ENCODE measurements at places on chromosomes 5 and 9. TPM values are rescaled to one million over a fixed set of nuclear protein-coding genes. Genes with fewer than 3 reads are reported as not detected.

Gene TRMO
- 18.4 TPM for total RNA-seq

Gene ANKRD31
- 0.02 TPM for total RNA-seq

Gene PRUNE2
- total RNA-seq: 7.2 TPM

Gene TRPM3
- total RNA-seq: not detected

Gene PRLR
- total RNA-seq: 0.96 TPM

Gene PRELID2
- 15.5 TPM for total RNA-seq

Gene ACSL6
- not detected for total RNA-seq

Gene TRIM52
- total RNA-seq: 2.2 TPM

Gene PCDHAC1
- 0.25 TPM for total RNA-seq

Gene GMCL2
- not detected for total RNA-seq

Gene SPINK9
- not detected for total RNA-seq

Gene ANKRD20A1
- total RNA-seq: not detected

Gene TICAM2
- 16.0 TPM for total RNA-seq

Gene ZNF879
- 0.47 TPM for total RNA-seq

Gene CNTNAP3
- total RNA-seq: 0.05 TPM

Gene TTC39B
- 7.5 TPM for total RNA-seq

Gene TNC
- 151 TPM for total RNA-seq

- DNase-seq: no peak
These were observed 106.0 kb downstream of the CD180 start for GRCh38 chr5:67090593-67090992.

DNA sequence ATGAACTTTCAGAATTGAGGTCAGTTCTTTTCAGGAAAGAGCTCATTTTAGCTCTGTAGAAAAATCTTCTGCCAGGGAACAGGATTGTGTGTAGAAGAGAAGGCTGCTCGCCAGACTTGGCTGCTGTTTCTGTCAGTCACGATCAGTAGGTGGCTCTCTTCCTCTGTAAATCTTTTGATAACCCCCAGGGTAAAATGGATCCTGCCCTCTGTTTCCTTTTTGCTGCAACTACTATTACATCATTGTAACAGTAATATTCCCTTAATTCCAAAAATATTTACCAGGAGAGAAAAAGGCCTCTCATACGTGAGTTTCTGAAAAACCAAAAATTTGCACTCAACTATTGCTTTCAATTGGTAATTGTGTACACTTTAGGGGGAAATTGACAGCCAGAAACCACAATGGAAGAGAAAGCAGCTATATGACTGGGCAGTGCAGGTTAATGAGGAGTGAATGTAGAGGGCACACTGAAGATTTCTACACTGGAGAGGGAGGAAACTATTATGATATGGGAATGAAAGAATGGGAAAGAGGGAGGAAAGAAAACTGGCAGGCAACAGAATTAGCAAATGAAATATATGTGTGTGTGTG, 12.3 kb downstream of the IFNA21 start:
- peak; percentile 60 for DNase-seq

DNA sequence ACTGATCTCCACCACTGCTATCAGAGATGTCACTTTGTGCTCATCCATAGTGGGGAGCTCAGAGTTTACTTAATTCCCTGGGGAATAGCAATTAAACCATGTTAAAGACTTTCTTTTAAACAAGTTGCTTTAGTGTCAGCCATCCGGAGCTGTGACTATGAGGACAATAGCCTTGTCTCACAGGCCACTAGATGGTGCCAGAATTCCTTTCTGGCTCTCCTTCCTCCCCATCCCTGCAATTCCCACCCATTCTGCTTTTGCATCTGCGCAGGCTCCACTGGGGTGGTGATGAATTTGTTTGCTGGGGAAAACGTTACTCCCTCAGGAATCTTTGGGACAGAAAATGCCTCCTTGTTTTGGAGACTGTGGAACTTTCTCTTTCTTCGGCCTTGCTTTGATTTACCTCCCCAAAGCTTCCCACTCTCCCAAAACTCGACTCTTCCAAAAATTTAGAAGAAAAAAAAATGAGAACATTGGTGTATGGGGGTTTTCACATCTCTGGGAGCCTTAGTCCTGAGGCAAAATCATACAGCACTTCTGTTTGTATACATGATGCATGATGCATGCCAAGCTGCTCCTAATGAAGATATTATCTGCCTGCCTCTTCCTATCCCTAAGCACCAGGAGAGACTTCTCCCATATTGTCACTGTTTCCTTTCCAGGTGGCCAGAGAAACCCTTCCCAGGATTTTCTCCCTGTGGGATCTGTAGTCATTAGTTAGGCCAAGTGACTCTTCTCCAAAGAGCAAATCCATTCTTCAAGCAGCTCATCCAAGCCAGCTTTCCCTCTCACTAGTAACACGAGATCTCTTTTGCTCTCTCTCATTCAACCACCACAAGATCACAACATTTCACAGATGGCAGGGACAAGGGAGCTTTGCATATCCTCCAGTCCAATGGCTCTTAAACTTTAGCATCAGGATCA, 466.1 kb downstream of the TLR4 start:
- DNase-seq: peak; percentile 66

DNA sequence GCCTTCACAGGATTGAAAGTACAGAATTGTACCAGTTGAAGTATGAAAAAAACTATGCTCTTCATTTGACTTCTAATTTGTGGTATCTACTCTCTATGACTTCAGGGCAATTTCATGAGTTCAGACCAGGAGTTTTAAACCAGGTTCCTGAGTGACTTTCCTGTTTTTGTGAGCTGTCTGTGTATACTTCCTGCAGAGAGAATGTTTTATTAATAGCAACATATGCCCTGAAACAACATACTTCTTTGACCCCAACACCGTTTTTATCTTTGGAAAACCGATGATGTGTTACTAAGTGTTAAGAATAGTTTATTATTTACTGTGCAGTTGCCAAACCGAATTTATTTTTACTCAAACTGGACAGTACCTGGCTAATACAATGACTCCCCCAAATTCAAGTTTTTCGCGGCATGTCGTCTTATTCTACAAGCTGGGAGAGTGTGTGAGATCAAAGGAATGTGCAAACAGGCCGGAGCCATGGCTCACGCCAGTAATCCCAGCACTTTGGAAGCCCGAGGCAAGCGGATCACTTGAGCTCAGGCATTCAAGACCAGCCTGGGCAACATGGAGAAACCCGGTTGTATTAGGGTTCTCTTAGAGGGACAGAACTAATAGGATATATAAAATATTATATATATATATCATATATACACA, 58.7 kb upstream of the ERBIN start:
- DNase-seq: peak; percentile 94

- no peak for DNase-seq
These were observed 174.4 kb downstream of the MUSK start for GRCh38 chr9:110842986-110843385.

DNA sequence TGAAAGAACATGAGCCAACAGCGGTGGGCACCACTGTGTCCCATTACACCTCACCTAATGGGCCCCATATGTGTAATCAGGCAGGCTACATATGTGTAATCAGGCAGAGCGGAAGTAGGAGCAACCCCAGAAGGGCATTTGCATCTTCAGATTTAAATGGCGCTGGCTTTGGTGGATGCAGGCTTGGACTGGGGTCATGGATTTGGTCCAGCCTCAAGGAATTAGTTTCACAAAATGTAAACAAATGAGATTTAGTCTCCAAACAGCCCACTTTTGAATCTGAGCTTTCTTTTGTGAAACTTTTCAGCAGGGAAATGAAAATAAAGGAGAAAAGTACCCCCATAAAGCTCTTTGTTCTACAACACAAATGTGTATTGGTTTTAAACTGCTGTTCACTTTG, 161.3 kb downstream of the LPAR1 start:
- no peak for DNase-seq

GRCh38 chr5:100148239-100148638, 386.9 kb upstream of the FAM174A start:
- no peak for DNase-seq

DNA sequence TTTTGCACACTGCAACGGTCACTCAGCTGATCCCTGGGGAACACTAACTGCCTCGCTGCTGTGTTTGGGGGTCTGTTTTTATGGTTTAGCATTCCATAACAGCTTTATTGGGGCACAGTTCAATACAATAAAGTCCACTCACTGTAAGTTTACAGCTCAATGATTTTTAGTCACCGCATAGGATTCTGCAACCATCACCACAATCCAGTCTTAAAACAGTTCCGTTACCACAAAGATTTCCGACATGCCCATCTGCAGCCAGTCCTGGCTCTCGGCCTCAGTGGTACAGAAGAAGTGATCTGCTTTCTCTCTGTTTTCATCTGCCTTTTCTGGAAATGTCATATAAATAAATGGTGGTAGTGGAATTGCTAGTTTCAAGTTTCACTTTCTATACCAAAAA, 23.6 kb downstream of the OR2V2 start:
- DNase-seq: peak; percentile 81

DNA sequence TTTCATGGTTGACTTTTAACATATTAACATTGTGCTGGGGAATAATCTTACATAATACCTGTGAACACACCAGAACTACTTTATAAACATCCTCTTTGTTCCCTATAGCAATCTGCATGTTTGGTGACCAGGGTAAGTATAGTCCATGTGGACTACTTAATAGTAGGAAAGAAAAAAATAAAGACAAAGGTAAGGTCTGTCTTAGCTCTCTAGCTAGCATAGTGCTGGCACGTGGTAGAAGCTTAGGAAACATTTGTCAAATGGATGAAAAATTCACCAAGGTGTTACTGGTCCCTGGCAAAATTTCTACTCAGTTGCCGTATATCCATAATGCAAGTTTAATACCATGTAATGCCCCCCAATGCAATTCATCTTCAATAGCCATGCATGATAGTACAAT, 78.6 kb upstream of the ABCA1 start:
- no peak for DNase-seq

DNA sequence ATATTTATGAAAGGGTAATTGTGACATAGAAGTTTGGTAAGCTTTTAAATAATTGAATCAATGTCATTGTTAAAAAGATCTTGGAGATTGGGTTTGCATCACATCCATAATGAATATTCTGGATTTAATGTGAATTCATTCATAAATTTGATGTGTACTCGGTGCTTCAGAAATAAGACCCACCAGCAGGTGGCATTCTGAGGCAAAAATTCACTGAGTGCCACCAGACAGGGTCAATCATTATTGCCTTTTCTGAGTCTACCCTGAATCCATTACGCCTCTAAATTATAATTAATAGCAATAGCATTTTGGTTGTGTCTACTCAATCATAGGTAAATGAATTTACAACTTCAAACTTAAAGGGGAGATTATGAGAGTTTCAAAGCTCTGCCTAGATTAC, 1.0 kb downstream of the TRPC7 start:
- no peak for DNase-seq

DNA sequence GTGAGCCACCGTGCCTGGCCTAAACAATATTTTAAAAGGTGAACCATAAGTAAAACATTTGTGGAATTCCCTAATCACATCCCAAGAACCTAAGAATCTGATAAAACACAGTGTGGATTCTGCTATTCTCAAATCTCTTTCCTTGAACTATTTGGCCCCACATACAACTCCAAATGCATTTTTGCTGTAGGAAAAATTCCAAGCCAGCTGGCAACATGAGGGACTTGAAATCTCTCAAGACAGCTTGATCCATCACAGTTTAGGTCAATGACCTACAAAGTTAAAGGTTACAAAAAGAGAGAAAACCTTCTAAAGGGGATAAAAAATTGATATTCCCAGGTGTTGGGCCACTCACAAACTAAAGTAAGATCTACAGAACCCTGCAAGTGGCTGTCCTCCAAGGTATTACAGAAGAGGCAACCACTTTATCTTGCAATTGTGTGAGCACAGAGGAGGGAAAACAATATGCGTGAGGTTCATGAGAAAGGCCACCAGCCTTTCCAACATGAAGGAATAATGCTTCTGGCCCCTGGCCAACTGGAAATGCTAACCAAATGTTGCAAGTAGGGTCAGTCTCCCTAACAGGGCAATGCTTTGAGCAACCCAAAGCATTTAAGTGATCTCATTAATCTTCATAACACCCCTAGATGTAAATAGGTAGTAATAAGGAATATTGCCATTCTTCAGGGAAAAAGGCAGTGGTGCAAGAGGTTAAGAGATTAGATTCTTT, 221.4 kb downstream of the SEMA5A start:
- DNase-seq: peak; percentile 38

DNA sequence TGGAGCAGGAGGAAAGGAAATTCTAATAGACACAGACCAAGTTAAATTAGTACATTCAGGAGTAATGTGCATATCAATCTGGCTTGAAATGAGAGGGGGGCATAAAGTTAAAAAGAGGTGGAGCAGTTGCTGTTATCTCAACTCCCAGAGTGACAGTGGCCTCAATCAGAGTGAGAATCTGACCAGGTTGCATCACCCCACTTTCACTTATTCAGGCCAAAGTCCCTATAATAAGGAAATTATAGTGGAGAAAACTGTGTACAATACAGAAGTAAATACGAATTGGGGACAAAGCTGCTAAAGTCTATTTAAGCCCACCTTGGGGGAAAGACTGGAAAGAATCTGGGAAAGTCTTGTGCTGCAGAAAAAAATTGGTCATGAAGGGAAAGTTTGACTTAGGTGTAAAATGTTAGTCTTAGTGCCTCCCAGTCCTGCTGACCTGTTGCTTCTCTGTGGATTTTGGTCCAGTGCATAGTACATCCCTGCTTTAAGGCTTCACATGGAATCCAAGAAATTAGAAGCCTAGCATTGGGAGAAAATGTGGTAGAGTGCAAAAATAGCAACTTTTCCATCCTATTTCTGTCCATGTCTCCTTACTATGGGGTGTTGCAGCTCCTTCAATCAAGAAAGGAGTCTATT, 27.9 kb downstream of the MROH2B start:
- no peak for DNase-seq

GRCh38 chr5:143174714-143175398, 228.6 kb downstream of the NR3C1 start:
- DNase-seq: peak; percentile 84

DNA sequence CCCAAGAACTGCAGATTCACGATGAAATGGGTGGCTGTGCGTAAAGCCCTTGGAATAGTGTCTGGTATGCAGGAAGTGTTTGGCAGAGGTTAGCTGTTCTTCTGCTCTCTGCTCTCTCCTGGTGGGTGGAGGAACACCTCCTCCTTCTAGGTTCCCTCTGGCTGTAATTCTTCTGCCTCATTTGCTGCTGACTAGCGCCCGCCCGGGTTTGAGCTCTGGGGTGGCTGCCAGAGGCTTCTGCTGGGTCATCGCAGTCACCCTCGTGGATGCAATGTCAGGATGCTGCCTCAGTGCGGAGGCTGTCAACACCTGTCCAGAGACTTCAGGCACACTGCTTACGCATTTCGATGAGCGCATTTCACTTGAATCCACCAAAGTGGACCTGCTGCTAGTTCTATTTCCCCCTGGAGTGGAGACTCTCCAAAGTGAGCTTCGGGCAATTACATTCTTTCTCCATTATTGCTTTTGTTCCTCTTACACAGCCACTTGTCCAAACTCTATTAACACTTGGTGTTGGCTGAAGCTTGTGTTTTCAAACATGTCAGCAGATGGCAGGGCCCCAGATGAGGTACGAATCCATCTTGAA, 11.7 kb downstream of the DOCK2 start:
- DNase-seq: peak; percentile 97

GRCh38 chr9:77887662-77888061, 143.9 kb downstream of the GNAQ start:
- DNase-seq: no peak

- DNase-seq: peak; percentile 78
These were observed 13.3 kb downstream of the CAPSL start for GRCh38 chr5:35924950-35925722.

- peak; percentile 28 for DNase-seq
These were observed 107.0 kb downstream of the NR6A1 start for GRCh38 chr9:124664143-124664542.

GRCh38 chr9:34163434-34163833, 15.4 kb upstream of the UBAP1 start:
- DNase-seq: peak; percentile 72

- no peak for DNase-seq
These were observed 763.6 kb downstream of the TAF11L14 start for GRCh38 chr5:18397891-18398290.

- DNase-seq: no peak
These were observed 119.4 kb upstream of the IQGAP2 start for GRCh38 chr5:76283670-76284069.

Measured in M059J (cell line).